ENCODE measurements at places on chromosomes 7 and 10. TPM values are rescaled to one million over a fixed set of nuclear protein-coding genes. Genes with fewer than 3 reads are reported as not detected.

The SKIDA1 gene
- total RNA-seq: 7.8 TPM

GRCh38 chr7:100469227-100470044 is 5.4 kb upstream of the SPACDR start:
- no peak overlapping the region for H3K27ac ChIP-seq
- no peaks in the 10 kb centered on the region for H3K27me3 ChIP-seq
- H3K4me3 ChIP-seq: no peak overlapping the region
- no peak for DNase-seq

- no peaks in the 10 kb centered on the region for H3K4me1 ChIP-seq
- H3K4me3 ChIP-seq: no peak overlapping the region
- H3K27me3 ChIP-seq: peaks cover 18% of the 10 kb centered on the region
- no peaks in the 10 kb centered on the region for H3K36me3 ChIP-seq
These were observed 38.3 kb downstream of the LYZL2 start for GRCh38 chr10:30591249-30591670.

The NFE2L3 gene
- 49.0 TPM for total RNA-seq

- H3K27ac ChIP-seq: no peak overlapping the region
- no peak overlapping the region for H3K4me3 ChIP-seq
- H3K4me1 ChIP-seq: peaks cover 3% of the 10 kb centered on the region
- DNase-seq: peak; percentile 44
- H3K27me3 ChIP-seq: peaks cover 3% of the 10 kb centered on the region
These were observed 34.6 kb upstream of the HECW1 start for GRCh38 chr7:43077732-43078391.

GRCh38 chr7:115319541-115319940 is 397.6 kb downstream of the MDFIC start:
- no peak overlapping the region for H3K4me3 ChIP-seq
- DNase-seq: no peak
- no peaks in the 10 kb centered on the region for H3K36me3 ChIP-seq
- H3K27ac ChIP-seq: no peak overlapping the region
- no peaks in the 10 kb centered on the region for H3K4me1 ChIP-seq
- H3K27me3 ChIP-seq: no peaks in the 10 kb centered on the region

GRCh38 chr7:17063045-17063383 is 181.2 kb upstream of the AGR3 start:
- H3K36me3 ChIP-seq: no peaks in the 10 kb centered on the region
- no peak for DNase-seq
- H3K4me1 ChIP-seq: no peaks in the 10 kb centered on the region
- no peak overlapping the region for H3K27ac ChIP-seq

The LLCFC1 gene
- total RNA-seq: not detected

The GNAT3 gene
- not detected for total RNA-seq

The SPDYE16 gene
- not detected for total RNA-seq

The FBXL15 gene
- 8.6 TPM for total RNA-seq

DNA sequence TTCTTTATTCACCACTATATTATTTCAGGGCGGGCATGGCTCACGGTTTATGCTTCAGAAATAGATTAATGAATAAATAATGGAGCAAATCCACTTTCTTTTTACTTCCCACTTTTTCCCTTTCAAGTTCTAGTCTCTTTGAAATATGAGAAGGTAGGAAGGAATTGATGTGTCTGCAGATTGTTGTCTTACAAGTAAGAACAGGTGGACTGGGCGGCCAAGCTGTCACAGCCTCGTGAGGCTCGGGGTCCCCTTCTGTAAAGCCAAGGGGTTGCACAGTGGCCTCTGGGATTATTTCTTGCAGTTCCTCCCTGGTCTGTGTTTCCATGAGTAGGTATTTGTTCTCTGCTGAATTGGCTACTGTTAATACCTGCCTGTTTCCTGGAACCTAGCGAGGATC is 11.2 kb downstream of the VWA2 start:
- no peaks in the 10 kb centered on the region for H3K4me1 ChIP-seq
- no peak overlapping the region for H3K27ac ChIP-seq
- no peaks in the 10 kb centered on the region for H3K36me3 ChIP-seq
- DNase-seq: no peak
- H3K4me3 ChIP-seq: no peak overlapping the region
- H3K27me3 ChIP-seq: peaks cover 4% of the 10 kb centered on the region

The DDC gene
- not detected for total RNA-seq

GRCh38 chr7:150958062-150958552 is 20.0 kb downstream of the KCNH2 start:
- H3K36me3 ChIP-seq: no peaks in the 10 kb centered on the region
- H3K27me3 ChIP-seq: peaks cover 10% of the 10 kb centered on the region
- DNase-seq: no peak
- H3K4me1 ChIP-seq: peaks cover 2% of the 10 kb centered on the region
- H3K27ac ChIP-seq: no peak overlapping the region
- H3K4me3 ChIP-seq: no peak overlapping the region

GRCh38 chr7:148921189-148921588 is 37.1 kb upstream of the EZH2 start:
- H3K36me3 ChIP-seq: no peaks in the 10 kb centered on the region
- no peak overlapping the region for H3K27ac ChIP-seq
- H3K27me3 ChIP-seq: no peaks in the 10 kb centered on the region
- no peaks in the 10 kb centered on the region for H3K4me1 ChIP-seq

The HMX2 gene
- total RNA-seq: not detected

The TMEM229A gene
- 0.09 TPM for total RNA-seq

DNA sequence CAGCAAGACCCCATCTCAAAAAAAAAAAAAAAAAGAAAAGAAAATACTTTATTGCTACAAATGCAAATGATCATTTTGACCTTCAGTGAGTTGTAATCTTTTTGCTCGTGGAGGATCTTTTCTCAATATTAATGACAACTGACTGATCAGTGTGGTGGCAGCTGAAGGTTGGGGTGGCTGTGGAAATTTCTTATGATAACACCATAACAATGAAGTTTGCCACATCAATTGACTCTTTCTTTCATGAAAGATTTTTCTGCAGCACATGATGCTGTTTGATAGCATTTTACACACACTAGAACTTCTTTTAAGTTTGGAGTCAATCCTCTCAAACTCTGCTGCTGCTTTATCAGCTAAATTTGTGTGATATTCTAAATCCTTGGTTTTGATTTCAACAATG is 12.4 kb upstream of the CCDC7 start:
- H3K4me1 ChIP-seq: no peaks in the 10 kb centered on the region
- no peak overlapping the region for H3K27ac ChIP-seq
- H3K4me3 ChIP-seq: no peak overlapping the region
- DNase-seq: no peak
- no peaks in the 10 kb centered on the region for H3K36me3 ChIP-seq

DNA sequence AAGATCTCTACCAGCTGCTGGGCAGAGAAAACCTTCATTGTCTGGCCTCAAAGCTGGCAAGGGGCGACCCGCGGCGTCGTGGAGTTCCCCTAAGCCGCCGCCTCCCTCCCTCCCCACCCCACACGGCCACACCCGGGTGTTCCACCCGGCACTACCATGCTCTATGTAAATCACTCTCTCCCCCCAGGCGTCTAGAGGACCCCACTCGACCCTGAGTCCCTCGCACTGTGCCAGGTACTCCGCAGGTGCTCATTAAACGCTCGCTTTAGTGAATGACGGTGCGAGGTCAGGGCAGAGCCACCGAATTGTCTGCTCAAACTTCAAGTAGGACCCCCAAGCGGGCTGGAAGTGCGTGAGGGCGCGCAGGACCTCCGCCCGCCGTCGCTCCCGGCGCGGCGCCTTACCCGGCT is 628 bp downstream of the PARP12 start:
- H3K27me3 ChIP-seq: no peaks in the 10 kb centered on the region
- H3K27ac ChIP-seq: no peak overlapping the region
- H3K4me1 ChIP-seq: peaks cover 17% of the 10 kb centered on the region
- peak overlapping the region; percentile 68 for H3K4me3 ChIP-seq
- DNase-seq: no peak

- H3K36me3 ChIP-seq: no peaks in the 10 kb centered on the region
- H3K27me3 ChIP-seq: no peaks in the 10 kb centered on the region
- peak; percentile 12 for DNase-seq
- no peaks in the 10 kb centered on the region for H3K4me1 ChIP-seq
- H3K4me3 ChIP-seq: no peak overlapping the region
These were observed 98.2 kb upstream of the PRKCQ start for GRCh38 chr10:6678211-6678803.

The HNRNPA2B1 gene
- total RNA-seq: 415 TPM

- H3K27ac ChIP-seq: no peak overlapping the region
- H3K4me3 ChIP-seq: no peak overlapping the region
- no peak for DNase-seq
- H3K36me3 ChIP-seq: no peaks in the 10 kb centered on the region
- no peaks in the 10 kb centered on the region for H3K27me3 ChIP-seq
These were observed 77.6 kb upstream of the IMMP2L start for GRCh38 chr7:111639934-111640333.

GRCh38 chr10:132419538-132420468 is 22.8 kb downstream of the PWWP2B start:
- H3K4me3 ChIP-seq: no peak overlapping the region
- peaks cover 9% of the 10 kb centered on the region for H3K4me1 ChIP-seq
- no peak for DNase-seq
- no peak overlapping the region for H3K27ac ChIP-seq

DNA sequence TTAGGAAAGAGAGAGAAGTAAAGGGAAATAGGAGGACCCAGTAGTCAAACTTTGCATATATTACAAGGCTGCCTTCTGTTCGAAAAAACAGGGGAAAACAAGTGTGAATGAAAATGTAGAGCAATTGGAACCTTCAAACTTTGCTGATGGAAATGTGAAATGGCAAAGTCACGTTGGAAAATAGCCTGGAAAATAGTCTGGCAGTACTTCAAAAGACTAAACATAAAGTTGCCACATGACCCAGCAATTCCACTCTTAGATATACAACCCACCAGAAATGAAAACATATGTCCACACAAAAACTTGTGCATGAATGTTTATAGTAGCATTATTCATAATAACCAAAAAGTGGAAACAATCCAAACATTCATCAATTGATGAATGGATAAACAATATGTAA is 78.6 kb upstream of the IFRD1 start:
- H3K27me3 ChIP-seq: no peaks in the 10 kb centered on the region
- no peak overlapping the region for H3K27ac ChIP-seq
- no peaks in the 10 kb centered on the region for H3K4me1 ChIP-seq
- no peaks in the 10 kb centered on the region for H3K36me3 ChIP-seq
- DNase-seq: no peak

The PTCD1 gene
- 7.4 TPM for total RNA-seq

DNA sequence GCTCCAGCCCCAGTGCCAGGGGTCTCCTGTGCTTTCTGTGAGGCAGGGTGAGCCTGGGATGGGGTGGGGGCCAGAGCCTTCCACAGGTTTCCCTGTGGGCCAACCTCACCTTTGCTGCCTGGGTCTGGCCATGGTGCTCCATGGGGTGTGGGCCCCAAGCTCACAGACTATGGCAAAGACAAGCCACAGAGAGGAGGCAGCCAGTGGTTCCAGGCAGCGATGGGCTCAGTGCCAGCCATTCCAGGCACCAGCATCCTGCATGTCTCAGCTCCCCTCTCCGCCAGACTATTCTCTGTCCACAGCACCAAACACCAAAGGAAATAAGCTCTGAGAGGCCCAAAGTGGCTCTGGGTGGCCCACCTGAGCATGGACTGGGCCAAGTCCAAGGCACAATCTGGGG is 133.5 kb downstream of the PTPN20 start:
- no peak overlapping the region for H3K4me3 ChIP-seq
- H3K27me3 ChIP-seq: peaks cover 2% of the 10 kb centered on the region
- H3K27ac ChIP-seq: no peak overlapping the region
- H3K4me1 ChIP-seq: no peaks in the 10 kb centered on the region

DNA sequence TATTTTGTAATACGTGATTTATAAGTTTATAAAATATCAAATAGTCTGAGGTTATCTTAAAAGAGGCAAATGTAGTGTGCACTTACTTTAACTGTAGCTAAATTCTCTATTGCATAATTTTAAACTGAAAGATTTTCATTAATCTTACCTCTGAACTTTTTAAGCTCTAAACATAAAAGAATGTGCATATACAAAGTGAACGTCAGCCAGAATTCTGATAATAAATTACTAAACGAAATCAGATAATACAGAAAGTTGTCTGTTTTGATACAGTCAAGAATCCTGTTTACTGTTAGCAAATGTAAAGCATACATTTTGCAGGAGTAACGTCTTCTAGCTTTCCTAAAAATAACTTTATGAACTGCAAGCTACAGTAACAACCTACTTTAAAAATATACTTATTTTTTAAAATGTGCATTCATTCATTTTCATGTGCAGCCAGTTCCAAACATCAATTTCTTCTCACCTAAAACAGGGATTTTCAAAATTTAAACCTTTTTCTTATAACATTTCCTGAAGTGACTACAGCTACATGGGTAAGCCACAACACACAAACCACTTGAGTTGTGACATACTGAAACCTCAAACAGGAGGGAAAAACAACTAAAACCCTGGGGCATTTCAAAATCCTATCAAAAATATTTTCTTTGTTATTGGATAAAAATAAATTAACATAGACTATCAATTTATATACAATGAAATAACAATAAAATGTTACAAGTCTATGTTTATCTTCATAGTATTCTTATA is 92.7 kb downstream of the RNLS start:
- no peak for DNase-seq
- no peaks in the 10 kb centered on the region for H3K27me3 ChIP-seq
- no peak overlapping the region for H3K27ac ChIP-seq
- H3K4me3 ChIP-seq: no peak overlapping the region
- no peaks in the 10 kb centered on the region for H3K4me1 ChIP-seq

DNA sequence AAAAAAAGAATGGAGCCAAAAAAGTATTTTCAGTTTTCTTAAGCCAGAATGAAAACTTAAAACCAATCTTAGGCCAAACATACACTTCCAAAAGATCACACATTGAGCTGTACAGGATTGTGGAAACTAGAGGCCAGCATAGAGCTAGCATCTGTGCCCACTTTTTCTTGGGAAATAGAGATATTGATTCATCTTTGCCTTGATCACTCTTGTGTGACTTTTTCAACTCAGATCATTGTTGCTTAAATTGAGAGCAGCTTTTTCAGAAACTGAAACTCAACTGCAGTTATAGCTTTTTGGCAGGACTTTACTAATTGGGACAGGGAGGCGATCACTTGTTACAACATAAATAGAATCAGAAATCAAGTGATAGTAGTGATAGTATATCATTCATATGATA is 132.2 kb downstream of the PRKG1 start:
- DNase-seq: no peak
- H3K27me3 ChIP-seq: no peaks in the 10 kb centered on the region
- H3K27ac ChIP-seq: no peak overlapping the region
- no peak overlapping the region for H3K4me3 ChIP-seq
- H3K4me1 ChIP-seq: no peaks in the 10 kb centered on the region

GRCh38 chr7:26784118-26784517 is 80.3 kb downstream of the SKAP2 start:
- DNase-seq: no peak
- H3K36me3 ChIP-seq: no peaks in the 10 kb centered on the region

DNA sequence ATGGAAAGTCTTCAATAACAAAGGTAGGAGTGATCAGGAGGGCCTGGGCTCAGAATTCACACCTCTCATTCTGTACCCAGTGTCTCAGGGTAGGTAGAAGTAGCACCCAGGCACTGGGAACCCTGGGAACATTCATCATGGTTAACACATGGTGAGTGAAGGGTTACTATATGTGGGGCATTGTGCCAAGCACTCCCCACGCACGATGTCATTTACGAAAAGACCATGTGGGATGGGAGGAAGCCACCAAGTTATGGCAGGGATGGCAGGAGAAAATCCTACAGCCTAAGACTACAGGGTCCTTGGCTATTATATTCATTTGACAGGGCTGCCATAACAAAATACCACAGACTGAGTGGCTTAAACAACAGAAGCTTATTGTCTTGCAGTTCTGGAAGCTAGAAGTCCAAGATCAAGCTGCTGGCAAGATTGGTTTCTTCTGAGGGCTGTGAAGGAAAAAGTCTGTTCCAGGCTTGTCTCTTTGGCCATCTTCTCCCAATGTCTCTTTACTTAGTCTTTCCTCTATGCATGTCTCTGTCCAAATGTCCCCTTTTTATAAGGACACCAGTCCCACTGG is 27.7 kb upstream of the DDIT4 start:
- H3K4me1 ChIP-seq: peaks cover 14% of the 10 kb centered on the region
- no peaks in the 10 kb centered on the region for H3K27me3 ChIP-seq
- no peaks in the 10 kb centered on the region for H3K36me3 ChIP-seq
- no peak for DNase-seq
- H3K4me3 ChIP-seq: no peak overlapping the region
